Kidney glomerular epithelial cell (primary cell): ENCODE measurements at places on chromosomes 6 and 20.

GRCh38 chr20:38790200-38791053 lies 15.1 kb upstream of the PPP1R16B start:
- peak; percentile 25 for DNase-seq

- DNase-seq: no peak
These were observed 29.8 kb downstream of the ANKEF1 start for GRCh38 chr20:10064611-10065010.

DNA sequence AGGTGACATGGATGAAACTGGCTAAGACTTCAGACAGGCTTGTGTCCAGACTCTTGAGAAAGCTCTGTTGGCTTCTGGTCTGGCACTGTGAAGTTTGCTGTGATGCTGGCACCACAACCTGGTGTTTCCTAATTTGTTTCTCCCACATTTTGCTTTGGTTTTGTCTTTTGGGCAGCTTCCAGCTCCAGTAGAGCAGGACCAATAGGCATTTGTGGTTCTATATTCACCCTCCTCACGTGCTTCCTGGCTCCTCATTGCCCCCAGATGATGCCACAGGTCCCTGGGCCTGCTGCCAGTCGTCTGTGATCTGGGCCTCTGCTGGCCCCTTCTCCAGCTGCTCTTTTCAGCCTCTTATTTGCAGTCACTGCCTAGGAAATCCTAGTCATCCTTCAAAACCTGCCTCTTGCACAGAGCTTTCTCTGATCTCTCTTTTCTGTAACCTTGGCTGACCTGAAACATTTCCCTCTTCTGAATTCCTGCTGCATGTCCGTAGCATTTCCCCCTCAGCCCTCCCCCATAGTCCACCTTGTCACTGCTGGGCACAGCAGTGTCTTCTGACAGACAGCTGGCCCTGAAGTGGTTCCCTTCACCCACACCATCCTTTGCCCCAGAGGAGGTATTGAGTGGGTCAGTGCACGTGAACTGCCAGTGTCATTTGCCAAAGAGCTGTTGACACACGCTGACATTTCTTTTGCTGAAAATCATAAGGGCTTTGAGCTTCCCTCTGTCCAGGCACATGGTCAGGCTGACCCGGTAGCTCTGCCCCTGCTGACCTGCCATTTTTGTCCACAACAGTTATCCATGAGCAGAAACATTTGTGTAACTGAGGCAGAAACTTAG lies 63.0 kb downstream of the PTPN1 start:
- DNase-seq: no peak

DNA sequence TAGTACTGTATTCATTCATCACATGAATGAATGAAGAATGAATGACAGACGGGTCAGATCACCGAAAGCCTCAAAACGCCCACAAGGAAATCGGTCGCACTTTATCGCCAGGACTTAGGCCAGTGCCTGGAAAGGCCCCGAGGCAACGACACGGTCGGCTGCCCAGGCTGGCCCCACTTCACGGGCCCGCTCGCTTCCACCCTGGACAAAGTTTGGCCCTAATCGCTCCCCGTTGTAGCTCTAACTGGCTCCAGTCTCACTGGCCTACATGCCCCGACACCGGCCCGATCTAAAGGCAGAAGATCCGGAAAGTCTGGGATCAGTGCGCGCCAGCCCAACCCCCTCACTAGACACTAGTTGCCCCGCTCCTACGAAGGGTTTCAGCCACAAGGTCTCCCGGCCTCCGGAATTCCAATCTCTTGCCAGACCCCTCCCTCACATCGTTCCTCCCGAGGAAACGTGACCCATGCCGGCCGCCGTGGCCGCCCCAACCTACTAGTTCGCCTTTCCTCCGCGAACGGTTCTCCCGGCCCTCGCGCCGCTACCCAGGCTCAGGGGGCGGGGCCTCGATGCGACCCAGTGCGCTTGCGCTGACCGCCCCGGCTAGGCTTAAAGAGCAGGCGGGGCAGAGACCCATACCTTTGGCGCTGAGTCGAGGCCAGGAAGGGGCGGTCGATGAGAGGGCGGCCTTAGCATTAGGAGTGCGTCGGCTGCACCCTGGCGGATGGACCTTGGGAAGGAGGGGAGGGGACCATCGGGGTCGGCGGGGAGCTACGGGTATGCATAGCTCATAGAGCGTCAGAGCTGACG lies at the start of the genes GSS and MYH7B:
TSS of gene GSS (minus strand) at position 576 of the 810 bp plus-strand sequence. CDS start 3,954 bp downstream, outside the sequence.
TSS of gene MYH7B (plus strand) at position 638 of the 810 bp plus-strand sequence. CDS start 22,138 bp downstream, outside the sequence.
- DNase-seq: peak; percentile 92

- DNase-seq: peak; percentile 69
These were observed 49.6 kb downstream of the ATXN1 start for GRCh38 chr6:16711546-16712254.

GRCh38 chr20:20217621-20218020 lies 150.3 kb upstream of the INSM1 start:
- DNase-seq: no peak

DNA sequence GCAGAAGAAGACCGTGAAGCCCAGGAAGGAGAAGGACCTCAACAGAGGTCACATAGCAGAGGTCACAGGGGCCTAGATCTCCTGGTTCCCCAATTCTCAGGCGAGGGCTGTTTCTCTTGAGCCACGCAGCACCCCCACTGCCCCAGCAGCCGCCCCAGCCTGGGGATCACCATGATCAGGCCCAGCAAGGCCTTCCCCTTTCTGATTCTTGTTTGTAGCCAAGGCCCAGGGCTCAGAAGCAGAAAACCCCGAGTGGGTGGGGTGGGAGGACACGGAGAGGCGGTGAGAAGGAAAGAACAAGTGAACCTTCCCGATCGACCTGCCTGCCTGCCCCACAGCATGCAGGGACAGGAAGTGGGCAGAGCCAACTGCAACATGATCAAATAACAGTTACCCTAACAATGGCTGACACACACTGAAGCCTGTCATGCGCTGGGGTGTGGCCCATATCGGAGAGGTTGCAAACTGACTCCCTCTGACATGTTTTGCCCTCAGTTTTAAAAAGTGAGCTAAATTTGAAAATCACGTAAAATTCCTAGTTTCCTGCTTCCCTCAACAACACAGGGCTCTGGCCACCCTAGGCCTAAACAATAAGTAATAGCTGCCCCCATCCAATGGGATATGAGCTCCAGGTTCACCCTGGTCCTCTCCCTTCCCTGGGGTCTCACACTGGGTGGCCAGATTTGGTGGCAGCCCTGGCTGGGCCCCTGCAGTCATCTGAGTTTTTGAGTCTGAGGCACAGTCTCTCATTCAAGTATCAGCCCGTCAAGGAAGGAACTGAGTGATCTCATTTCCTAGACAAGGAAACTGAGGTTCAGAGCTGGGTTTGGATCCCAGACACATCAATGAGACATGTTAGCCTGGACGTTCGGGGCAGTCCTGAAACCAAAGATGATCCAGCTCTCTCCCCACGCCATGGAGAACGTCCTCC lies 6.5 kb downstream of the PEDS1 start:
- no peak for DNase-seq

DNA sequence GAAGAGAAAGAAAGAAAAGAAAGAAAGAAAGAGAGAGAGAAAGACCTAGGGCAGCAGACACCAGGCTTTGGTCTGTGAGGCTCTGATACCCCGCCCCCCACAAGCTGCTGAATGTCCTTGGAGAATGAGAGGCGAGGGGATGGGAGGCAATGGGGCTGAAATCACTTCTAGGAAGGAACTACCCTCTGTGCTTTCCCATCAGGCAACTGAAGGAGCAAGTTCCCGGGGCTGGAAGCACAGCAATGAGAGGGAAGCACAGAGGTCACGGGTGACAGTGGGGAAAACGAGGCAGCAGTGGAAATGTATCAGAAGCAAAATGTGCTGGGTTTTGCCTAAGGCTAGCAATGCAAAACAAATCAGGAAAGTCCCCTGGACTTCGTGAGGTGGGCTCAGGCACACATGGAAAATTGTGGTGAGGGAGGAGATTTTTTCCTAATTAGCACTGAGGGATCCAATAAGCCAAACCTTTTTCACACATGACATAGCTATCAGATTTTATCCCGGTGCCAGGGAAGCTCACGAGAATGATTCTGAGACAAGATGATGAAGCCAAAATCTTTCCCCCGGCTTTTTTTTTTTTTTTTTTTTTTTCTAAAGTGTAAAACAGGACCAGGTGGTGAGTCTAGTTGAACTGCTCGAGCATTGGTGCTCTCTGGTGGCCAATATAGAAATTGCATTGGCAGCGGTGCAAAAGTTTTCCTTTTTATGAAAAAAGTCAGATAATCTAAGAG lies 16.8 kb upstream of the ARFGEF2 start:
- peak; percentile 23 for DNase-seq
